ENCODE measurements at places on chromosomes 7 and 10. TPM values are rescaled to one million over a fixed set of nuclear protein-coding genes. Genes with fewer than 3 reads are reported as not detected.

DNA sequence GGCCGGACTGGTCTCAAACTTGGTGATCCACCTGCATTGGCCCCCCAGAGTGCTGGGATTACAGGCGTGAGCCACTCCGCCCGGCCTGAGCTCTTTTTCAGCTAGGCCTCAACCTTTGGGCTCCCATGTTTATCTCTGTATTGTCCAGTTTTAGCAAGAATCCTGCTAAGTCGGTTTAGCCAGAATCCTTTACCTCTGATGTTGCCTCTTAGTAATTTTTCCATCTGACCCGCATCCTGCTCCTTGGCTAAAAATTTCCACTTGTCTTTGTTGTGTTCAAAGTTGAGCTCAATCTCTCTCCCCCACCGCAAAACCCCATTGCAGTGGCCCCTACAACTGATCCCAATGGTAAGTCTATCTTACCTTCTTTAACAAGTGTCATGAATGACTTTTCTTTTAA is 20.7 kb upstream of the ST7 start:
- no peak for DNase-seq

- DNase-seq = no peak
Observed at GRCh38 chr10:124904796-124905195, 37.1 kb upstream of the ZRANB1 start.

DNA sequence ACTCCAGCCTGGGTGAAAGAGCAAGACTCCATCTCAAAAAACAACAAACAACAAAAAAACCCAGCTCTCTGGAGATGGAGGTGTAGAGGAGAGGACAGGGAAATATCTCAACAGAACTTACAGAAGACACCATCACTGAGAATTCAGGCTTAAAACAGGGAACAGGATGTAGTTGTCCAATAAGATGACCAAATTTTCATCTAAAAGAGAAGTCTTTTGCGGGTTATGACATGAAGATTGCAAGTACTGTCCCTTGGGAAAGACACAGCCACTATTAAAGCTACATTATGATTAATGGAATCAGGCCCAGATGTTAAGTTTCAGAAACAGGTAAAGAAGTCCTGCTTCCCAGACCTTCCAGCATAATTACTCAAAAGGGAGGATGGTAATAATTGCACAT is 235.2 kb upstream of the NRP1 start:
- DNase-seq = no peak

- DNase-seq = no peak
Observed at GRCh38 chr10:130801784-130802183, 509.7 kb downstream of the TCERG1L start.

Gene SLC26A5
- 1.6 TPM for total RNA-seq

Gene BCAP29
- 103 TPM for total RNA-seq

Gene WNT8B
- 0.11 TPM for total RNA-seq

DNA sequence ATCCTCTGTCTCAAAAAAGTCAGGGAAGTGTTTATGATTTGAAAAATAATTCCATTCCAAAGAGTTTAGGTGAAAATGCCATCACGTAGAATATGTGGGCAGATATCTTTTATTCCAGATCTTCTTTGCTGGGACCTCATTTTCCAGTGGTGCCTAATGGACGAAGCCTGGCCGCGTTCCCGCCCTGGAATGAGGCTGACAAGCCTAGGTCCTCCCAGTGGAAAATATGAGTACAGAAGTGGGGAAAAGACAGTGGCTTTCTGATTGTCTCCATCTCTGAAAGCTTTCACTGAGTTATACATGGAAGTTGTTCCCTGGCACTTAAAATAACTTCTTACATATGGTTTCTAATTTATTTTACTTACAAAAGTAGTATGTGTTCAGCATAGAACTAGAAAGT is 139.4 kb downstream of the TACC2 start:
- no peak for DNase-seq

- DNase-seq = no peak
Observed at GRCh38 chr7:150981644-150982043, 3.5 kb upstream of the KCNH2 start.

DNA sequence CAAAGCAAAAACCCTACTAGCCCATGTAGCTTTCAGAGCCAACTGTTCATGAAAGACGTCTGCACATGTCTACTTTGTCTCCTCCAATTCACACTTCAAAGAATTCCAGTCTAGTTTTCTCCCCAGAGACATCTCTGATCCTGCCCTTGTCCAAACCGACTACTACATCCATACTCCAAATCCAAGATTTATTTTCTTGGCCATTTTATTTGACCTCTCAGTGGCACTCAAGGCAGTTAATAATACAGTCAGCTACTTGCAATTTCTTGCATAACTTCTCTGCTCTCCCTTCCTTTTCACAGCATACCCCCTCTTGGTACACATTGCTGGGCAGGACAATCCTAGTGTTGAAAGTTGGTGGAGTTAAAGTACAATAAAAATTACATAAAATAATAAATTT is 170.9 kb upstream of the INHBA start:
- DNase-seq = no peak

DNA sequence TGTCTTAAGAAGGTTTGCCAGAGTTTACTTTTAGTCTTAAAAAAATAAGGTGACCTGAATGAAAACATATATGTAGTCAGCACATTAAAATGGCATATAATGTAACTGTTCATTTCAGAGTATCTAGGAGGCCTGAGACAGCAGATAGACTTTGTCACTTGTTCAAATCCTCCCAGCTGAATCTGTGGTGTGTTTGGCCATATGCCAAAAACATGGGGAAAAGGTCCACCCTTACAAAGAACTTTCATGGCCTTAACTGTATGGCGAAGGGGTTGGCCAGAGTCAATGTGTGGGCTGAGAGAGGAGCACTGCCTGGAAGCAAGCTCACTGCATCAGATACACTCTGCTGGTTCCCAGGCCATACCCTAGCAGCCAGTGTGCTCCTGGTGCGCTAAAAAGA is 113.7 kb downstream of the ALOX5 start:
- DNase-seq = no peak
